ENCODE measurements at places on chromosomes 1 and 21.
A peak's percentile ranks its signal among the peaks of the same experiment; 100 is the strongest.

DNA sequence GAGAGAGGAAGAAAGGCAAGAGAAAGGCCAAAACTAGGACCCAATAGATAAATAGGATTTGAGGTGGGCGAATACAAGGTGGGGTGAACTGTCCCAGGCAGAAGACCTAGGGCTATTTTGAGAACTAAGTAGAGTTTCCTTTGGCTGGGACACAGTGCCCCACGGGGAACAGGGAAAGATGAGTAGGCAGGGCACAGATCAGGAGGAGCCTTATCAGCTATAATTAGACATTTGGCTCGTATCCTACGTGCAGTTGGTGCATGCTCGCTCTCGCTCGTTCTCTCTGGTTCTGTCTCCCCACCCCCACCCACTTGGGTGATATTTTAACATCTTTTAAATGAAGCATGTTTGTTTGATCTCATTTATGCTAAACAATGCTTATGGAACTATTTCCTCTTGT, 235.0 kb upstream of the JUN start:
- no peaks in the 10 kb centered on the region for H3K27me3 ChIP-seq
- H3K4me1 ChIP-seq, result no peaks in the 10 kb centered on the region

GRCh38 chr1:86084998-86085397, 71.6 kb downstream of the COL24A1 start:
- no peaks in the 10 kb centered on the region for H3K27me3 ChIP-seq
- H3K27ac ChIP-seq, result no peak overlapping the region
- no peaks in the 10 kb centered on the region for H3K36me3 ChIP-seq
- DNase-seq, result no peak
- H3K4me3 ChIP-seq, result no peak overlapping the region
- H3K4me1 ChIP-seq, result no peaks in the 10 kb centered on the region

- H3K36me3 ChIP-seq, result no peaks in the 10 kb centered on the region
- H3K27me3 ChIP-seq, result no peaks in the 10 kb centered on the region
- DNase-seq, result no peak
Measured at GRCh38 chr1:178684542-178685000, 40.5 kb upstream of the RALGPS2 start.

DNA sequence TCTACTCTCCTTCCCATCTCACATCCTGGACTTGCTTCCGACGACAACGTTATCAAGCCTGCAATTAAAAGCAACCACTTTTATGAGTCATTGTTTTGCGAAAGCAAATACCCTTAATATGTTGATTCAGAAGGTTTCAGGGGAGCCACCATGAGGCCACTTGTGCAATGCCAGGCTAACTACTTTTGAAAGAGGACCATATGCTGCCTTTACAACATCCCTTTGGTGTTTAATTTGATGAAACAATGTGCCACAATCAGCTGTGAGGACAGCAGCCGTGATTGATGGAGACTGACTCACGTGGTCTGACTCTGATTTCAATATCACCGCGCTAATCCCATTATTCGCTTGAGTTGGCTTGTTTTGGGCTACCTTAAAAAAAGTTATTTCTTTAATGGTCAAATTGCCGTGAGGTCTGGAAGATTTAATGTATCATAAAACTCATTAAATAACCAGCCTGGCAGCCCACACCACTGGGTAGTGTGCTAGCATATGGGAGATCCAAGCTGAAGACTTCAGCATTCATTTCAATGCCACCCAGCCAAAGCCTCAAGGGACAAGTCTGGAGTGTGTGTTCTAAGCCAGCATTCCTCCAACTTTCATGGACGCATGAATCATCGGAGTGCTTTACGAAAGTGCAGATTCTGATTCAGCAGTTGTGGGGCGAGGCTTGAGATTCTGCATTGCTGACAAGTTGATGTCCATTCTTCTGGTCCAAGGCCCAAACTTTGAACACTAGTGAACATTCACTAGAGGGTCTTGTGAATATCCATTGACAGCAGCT, 73.3 kb upstream of the PAXBP1 start:
- H3K36me3 ChIP-seq, result no peaks in the 10 kb centered on the region
- H3K27me3 ChIP-seq, result peaks cover 13% of the 10 kb centered on the region
- no peaks in the 10 kb centered on the region for H3K4me1 ChIP-seq
- no peak for DNase-seq
- no peak overlapping the region for H3K4me3 ChIP-seq
- H3K27ac ChIP-seq, result no peak overlapping the region

GRCh38 chr1:61851849-61852669, 109.8 kb downstream of the PATJ start:
- peak; percentile 68 for DNase-seq
- no peaks in the 10 kb centered on the region for H3K4me1 ChIP-seq
- H3K27ac ChIP-seq, result no peak overlapping the region
- no peaks in the 10 kb centered on the region for H3K36me3 ChIP-seq
- no peak overlapping the region for H3K4me3 ChIP-seq

DNA sequence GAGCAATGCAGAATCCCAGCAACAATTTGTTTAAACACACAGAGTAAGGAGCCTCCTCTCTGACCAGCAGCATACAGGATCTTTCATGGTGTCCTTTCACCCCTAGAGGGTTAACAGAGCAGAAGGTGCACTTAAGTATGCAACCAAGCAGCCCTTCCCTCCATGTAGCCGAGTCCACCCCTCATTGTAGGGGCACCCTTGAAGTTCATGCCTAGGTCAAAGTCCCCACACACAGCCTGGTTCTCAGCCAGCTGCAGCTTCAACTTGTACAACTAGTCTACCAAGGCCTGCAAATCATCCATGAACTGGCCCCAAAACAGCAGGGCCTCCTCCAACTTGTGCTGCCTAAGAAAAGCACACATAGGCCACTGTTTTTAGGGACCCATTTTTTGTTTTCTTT, 7.0 kb upstream of the BMP8B start:
- H3K27me3 ChIP-seq, result no peaks in the 10 kb centered on the region
- H3K27ac ChIP-seq, result no peak overlapping the region
- DNase-seq, result no peak
- H3K4me3 ChIP-seq, result no peak overlapping the region

DNA sequence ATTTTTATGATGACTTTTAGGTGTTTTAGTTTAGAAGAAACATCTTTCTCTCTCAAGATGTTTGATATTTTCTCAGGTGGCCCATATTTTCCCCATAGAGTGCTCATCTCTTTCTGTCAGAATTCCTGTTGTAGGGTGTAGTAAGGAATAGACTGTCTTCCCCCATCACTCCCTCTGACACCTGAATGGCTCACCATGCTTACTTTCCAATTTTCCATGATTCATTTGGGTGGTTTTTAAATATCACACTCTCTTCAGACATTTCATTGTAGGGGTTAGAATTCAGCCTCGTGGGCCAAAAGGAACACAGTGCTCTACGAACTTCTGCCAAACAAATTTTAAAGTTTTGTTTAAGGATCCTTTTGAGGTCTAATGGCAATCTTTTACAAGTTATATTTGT, 24.0 kb downstream of the GIPC2 start:
- no peak overlapping the region for H3K27ac ChIP-seq
- no peaks in the 10 kb centered on the region for H3K27me3 ChIP-seq
- H3K4me1 ChIP-seq, result no peaks in the 10 kb centered on the region
- H3K36me3 ChIP-seq, result no peaks in the 10 kb centered on the region
- no peak overlapping the region for H3K4me3 ChIP-seq
- DNase-seq, result no peak

DNA sequence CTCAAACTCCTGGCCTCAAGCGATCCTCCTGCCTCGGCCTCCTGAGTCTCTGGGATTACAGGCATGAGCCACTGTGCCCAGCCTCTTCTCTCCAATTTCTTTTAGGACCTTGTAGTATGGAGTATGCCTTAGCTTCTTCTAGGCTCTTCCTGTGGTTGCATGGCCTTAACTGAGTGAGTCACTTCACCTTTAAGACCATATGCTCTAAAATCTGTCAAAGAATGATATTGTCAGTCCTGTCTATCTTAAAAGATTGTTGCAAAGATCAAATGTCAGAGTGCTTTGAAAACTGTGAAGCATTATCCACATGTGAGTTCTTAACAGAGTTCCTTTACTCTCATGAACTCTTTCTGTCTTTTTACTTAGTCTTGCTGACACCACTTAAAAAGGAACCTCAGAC, 37.2 kb downstream of the ATP2B4 start:
- H3K4me3 ChIP-seq, result no peak overlapping the region
- H3K36me3 ChIP-seq, result peaks cover 6% of the 10 kb centered on the region
- no peaks in the 10 kb centered on the region for H3K27me3 ChIP-seq
- peaks cover 15% of the 10 kb centered on the region for H3K4me1 ChIP-seq

DNA sequence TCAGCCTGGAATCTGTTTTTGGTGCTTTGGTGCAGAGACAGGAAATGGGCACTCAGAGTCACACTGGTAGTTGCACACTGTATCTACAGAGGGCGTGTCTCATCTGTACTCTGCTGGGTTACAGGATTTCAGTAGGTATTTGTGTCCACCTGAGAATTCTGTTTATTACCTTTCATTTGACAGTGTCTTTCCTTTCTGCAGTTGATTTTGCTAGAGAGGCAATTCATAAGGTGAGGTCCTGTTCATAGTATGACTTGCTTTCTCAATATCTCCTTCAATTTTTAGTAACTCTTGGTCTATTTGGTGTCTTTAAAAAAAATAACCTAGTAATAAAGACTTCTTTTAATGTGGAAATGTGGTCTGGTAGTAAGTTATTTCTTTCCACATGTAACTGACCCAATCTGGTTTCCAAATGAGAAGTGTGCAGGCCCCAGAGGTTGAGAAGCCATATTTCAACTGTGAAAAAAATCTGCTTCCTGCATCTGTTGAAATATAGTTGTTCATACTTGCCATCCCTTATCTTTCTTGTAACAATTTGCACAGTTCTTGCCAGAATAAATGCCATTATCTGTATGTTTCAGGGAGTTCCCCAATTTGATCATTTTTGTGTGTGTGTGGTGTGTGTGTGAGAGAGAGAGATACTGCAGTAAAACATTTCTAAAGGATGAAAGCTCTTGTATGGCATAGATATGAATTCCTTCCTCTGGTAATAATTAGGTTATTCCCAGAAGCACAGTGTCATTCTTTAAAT, 78.4 kb upstream of the DNAJC6 start:
- no peak overlapping the region for H3K27ac ChIP-seq
- no peak for DNase-seq
- no peak overlapping the region for H3K4me3 ChIP-seq
- H3K4me1 ChIP-seq, result no peaks in the 10 kb centered on the region

GRCh38 chr1:201282931-201283829, at the start of gene PKP1:
PKP1 (plus strand) TSS chr1:201283506; CDS start chr1:201283703, 197 bp downstream.
- H3K4me1 ChIP-seq, result peaks cover 19% of the 10 kb centered on the region
- peaks cover 3% of the 10 kb centered on the region for H3K36me3 ChIP-seq
- H3K4me3 ChIP-seq, result no peak within 1 kb of the TSS
- H3K27ac ChIP-seq, result no peak within 1 kb of the TSS

- H3K36me3 ChIP-seq, result no peaks in the 10 kb centered on the region
- no peaks in the 10 kb centered on the region for H3K27me3 ChIP-seq
- DNase-seq, result peak; percentile 89
- peaks cover 6% of the 10 kb centered on the region for H3K4me1 ChIP-seq
- H3K4me3 ChIP-seq, result no peak overlapping the region
Measured at GRCh38 chr1:235632506-235633401, 16.8 kb downstream of the GNG4 start.

DNA sequence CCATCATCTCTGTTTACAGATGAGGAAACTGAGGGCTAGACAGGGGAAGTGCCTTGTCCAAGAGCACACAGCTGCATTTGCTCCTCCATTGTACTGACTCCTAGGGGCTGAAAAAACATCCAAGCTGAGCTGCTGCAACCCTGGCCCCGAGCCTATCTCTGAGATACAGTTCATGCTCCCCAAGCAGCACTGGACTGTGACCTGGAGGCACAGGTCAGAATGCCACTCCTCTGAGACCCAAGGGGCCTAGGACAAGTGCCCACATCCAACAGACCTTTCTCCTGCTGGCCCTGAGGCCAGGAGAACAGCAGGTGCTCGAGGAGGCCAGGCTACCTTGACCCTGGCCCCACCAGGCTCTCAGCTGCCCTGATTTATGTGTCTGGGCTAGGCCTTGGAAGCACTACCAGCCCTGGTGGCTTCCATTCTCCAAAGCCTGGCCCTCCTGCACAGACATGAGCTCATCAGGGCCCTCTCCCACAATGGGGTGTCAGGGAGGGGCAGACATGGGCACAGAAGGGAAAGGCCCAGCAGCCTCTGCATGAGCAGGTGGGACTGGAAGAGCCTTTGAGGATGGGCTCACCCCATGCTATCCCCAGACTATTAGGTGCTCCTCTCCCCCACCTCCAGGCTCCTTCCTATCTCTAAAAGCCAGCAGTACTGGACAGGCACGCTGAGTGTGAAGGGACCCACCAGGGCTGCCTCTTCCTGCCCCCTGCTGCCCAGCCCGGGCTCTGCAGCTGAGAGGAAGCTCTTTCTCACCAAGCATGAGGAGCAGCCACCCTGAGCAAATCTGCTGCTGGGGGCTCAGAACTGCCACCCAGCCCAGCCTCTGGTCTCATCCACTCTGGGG, 18.8 kb downstream of the ADGRB2 start:
- no peaks in the 10 kb centered on the region for H3K27me3 ChIP-seq
- H3K27ac ChIP-seq, result peak overlapping the region; percentile 74
- no peak for DNase-seq
- peaks cover 53% of the 10 kb centered on the region for H3K4me1 ChIP-seq
- peaks cover 68% of the 10 kb centered on the region for H3K36me3 ChIP-seq
- no peak overlapping the region for H3K4me3 ChIP-seq

DNA sequence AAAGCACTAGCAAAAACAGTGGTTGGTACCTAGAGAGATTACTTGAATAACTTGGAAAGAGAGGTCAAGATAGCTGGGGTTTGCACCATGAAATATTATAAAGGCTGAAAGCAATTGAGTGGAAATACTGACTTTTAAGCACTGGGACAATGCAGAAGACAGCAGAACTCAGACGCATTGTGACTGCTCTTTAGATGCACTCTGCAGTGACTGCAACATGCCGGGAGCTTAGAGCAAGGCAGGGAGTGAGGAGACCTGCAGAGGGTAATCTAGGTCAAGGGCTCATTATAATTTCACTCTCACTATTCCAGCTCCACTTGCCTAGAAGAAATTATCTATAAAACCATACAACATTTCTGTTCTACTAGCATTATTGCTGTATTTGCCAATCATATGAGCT, 36.6 kb downstream of the OLFM3 start:
- DNase-seq, result no peak
- no peak overlapping the region for H3K4me3 ChIP-seq
- H3K27me3 ChIP-seq, result no peaks in the 10 kb centered on the region
- H3K4me1 ChIP-seq, result no peaks in the 10 kb centered on the region

DNA sequence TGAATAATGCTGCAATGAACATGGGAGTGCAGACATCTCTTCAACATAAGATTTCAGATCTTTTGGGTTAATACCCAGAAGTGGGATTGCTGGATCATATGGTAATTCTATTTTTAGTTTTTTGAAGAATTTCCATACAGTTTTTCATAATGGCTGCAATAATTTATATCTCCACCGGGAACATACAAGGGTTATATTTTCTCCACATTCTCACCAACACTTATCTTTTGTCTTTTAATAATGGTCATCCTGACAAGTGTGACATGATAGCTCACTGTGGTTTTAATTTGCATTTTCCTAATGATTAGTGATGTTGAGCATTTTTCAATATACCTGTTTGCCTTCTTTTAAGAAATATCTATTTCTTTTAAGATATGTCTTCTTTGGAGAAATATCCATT, 44.5 kb upstream of the WARS2 start:
- no peaks in the 10 kb centered on the region for H3K36me3 ChIP-seq
- DNase-seq, result no peak
- H3K4me1 ChIP-seq, result no peaks in the 10 kb centered on the region
- H3K27me3 ChIP-seq, result no peaks in the 10 kb centered on the region

Data from spinal cord (tissue), 10 donors.